ENCODE measurements at places on chromosomes 12 and 14.

GRCh38 chr12:130968611-130969010 lies 14.9 kb downstream of the ADGRD1 start:
- no peak for DNase-seq

- DNase-seq, result no peak
Observed at GRCh38 chr12:30977124-30977523, 50.6 kb downstream of the TSPAN11 start.

DNA sequence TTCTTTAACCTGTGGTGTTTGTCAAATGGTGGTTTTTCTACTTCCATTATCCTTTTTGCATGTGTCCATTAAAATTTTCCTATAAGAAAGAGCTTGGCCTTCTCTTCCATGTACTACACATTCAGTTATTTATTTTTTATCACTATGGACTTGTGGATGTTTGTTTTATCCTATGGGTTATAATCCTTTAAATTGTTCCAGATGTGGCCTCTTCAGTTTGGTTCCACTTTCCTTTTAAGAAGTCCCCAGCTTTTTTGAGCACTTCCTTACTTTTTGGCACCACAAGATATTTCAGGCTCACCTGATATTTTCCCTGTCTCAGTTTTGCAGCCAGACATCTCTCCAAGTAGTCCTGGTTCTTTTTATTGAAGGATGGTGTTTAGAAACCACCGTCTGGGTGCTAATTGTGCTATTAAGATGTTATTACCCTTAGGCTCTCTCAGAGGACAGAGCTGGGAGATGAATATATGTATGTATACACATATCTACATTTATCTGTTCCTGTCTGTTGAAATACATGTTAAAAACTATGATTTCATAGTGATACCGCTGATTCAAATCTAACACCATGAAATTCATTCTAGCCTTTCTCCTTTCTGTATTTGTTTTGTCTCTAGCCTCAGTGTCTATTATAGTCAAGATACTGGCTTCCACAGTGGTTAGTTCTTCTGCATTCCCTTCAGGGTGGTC lies 408.5 kb upstream of the RGS6 start:
- DNase-seq, result no peak

- DNase-seq, result no peak
Observed at GRCh38 chr12:40192704-40193255, 32.0 kb upstream of the LRRK2 start.

DNA sequence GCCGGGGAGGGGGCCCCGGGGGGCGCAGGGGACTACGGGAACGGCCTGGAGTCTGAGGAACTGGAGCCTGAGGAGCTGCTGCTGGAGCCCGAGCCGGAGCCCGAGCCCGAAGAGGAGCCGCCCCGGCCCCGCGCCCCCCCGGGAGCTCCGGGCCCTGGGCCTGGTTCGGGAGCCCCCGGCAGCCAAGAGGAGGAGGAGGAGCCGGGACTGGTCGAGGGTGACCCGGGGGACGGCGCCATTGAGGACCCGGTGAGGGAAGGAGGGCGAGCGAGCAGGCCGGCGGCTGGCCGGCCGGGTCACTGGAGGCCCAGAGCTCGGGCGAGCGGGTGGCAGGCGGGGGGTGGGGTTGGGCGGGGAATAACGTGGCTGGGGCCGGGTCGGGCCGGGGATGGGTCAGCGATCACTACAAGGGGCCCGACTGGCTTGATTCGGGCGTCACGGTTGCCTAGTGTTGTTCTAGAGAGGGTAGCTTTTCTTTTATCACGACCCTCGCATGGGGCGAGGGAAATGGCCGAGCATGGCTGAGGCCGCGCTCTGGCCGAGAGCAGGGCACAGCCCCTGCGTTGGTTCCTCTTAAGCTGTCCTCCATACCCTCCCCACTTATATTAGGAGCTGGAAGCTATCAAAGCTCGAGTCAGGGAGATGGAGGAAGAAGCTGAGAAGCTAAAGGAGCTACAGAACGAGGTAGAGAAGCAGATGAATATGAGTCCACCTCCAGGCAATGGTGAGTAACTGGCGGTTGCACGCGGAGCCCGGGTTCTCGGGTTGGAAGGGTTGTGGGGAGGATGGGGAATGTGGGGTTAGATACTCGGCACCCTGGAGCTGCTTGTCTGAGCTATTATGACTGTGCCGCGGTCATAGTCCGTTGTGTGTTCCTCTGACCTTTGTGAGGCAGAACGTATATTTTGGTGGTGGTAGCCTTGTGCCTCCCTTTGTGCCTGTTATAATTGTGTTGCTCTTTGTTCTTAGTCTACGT lies 603 bp downstream of the PABPN1 start:
- DNase-seq, result peak; percentile 90

DNA sequence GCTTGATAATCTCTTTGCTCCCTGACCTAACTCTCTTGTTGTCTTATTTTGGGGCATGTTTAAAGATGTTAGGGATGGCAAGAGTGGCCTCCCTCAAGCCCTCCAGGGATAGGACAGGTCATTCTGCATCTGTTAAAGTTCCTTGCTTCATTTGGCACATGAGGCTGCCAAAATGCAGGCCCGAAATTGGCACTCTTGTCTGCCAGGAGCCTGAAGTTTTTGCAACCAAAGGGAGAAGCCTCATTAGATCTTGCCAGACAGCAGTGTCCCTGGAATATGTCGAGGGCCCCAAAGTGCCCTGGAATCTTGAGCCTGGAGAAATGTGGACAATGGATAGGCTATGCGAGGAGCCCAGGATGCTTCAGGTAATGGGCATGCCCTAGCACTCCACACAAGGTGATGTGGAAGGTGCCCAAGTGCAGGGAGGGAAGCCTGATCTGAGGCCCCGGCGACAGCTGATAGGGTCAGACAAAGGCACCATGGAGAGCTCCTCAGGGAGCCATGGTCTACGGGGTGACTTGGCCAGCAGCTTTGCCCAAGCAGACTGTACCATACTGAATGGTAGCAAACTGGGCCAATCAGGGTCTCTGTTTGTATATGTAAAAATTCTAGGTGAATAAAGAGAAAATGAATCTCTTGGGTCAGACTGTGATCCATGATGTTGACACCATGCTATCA lies 173.0 kb upstream of the WSCD2 start:
- no peak for DNase-seq

GRCh38 chr12:26153421-26154154 lies 28.8 kb upstream of the BHLHE41 start:
- DNase-seq, result no peak

- no peak for DNase-seq
Observed at GRCh38 chr12:77124767-77125166, 59.4 kb upstream of the E2F7 start.

GRCh38 chr14:54108481-54109471 lies 152.2 kb upstream of the BMP4 start:
- DNase-seq, result no peak

GRCh38 chr14:69240527-69241173 lies 19.3 kb upstream of the GALNT16 start:
- no peak for DNase-seq

DNA sequence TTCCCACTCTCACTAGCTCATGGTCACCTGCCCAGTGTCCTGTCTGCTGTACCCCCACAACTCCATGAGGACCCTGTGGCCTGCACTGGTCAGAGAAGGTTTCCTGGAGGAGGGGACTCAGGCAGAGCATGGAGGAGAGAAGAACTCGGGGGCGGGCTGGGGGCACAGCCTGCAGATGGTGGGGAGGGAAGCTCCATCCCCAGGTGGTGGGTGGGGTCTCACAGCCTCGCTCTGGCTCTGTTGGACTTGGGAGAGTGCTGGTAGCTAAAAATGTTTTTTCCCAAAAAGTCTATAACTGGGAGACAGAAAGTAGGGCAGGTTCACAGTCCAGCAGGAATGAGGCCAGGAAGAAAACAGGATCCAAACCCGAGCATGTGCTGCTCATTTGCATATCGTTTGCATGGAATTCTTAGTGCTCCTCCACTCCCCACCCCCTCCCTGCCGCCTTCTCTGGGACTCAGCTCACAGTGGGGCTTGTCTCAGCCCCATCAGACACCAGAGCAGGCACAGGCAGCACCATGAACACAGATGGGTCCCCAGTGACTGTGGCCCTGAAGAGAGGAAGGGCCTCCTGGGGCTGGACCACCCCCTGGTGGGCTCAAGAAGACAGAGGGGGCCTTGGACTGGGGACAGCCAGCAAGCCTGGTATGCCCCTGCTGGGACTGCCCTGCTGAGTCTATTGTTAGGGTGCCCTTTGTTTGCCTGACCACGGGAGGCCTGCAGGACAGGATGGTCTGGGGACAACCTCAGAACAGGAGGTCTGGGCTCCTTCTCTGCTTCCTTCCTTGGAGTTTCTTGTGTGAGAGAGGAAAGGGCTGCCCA lies 67.0 kb upstream of the SFSWAP start:
- DNase-seq, result no peak

- no peak for DNase-seq
Observed at GRCh38 chr12:62379026-62379722, 87.5 kb upstream of the MON2 start.

DNA sequence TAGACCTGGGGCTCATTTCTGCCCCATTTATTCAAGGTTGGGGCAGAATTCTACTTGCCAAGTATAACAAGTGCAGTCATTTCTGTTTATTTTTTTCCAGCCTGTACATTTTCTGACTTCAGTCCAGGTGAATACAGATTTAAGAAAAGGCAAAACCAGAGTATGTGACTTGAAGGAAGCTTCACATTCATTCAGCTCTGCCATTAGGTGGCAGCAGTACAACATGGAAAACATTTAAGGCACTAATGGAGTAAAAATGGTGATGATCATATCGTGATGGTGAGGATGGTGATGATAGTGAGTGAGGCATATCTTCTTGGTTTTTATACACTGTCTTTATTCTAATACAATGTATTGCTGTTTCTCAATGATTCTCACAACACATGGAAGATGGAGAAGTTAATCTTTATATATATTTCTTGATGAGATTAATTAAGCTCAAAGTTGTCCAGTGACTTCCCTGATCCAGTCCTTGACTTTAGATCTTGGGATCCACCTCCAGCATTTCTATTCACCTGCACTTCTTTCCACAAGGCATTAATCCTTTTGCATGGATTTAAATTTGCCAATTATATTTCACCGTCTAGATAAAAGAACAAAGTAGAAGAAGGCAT lies 176.7 kb upstream of the SEL1L start:
- DNase-seq, result peak; percentile 73

DNA sequence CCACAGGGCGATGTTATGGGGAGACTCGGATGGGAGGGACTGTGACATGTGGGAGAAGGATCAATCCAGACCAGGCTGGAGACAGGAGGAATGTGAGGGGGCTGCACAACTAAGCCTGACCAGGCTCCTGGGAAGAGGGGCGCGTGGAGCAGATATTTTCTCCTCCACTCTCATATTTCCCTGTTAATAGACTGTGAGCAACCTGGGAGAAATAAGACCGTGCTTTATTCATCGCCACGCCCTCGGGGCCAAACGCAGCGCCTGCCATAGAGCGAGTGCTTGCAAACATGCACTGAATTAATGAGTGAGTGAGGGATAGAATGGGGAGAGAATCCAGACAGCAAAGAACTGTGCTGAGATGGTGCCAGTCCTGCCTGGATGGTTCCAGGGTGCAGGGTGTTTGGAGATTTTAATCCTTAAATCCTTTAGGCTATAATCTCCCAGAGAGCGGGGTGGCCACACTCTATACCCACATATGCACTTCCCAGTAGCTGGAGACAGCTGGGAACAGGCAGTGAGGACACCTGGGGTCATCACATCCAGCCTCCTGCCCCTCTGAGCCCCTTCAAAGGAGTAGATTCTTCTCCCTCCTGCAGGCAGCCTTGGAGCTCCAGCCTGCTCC lies 13.6 kb upstream of the FAIM2 start:
- peak; percentile 96 for DNase-seq

GRCh38 chr14:37709419-37710195 lies 114.2 kb downstream of the TTC6 start:
- peak; percentile 33 for DNase-seq

DNA sequence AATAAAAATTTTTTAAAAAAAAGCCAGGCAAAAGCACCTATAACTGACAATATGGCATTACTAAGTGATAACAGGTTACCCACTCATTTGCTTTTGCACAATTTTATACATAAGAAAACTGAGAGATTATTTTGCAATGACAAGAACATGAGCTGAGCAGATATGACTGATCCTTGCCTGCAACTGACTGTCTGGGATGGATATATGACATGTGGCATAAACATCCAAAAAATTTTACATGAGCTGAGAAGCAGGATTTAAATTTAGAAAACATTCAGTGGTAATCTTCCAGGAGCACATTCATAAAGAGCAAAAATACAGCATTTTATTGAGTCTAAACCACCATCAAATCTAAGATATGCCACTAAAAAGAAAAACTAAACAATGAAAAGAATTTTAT lies 125.3 kb upstream of the TMEM233 start:
- no peak for DNase-seq

DNA sequence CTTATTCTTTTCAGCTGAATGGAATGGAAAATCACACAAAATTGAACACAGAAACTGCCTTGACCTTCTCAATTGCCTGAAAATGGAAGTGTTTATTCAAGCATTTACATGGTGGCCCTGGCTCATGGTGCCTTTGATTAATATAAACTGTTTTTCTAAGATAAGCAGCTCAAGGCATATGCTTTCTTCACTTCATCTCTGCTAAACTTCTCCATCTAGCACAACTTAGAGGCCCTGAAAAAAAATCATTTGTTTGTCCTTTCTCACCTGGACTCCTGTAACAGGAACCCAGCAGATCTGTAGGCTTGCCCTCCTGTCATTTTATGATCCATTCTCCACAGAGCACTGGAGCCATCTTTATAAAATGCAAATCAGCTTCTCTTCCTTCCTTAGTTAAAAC lies 117.5 kb upstream of the KRR1 start:
- DNase-seq, result no peak
